ENCODE measurements at places on chromosomes 6 and 20.

GRCh38 chr6:141218583-141218982 is 914.1 kb upstream of the GJE1 start:
- DNase-seq = no peak

DNA sequence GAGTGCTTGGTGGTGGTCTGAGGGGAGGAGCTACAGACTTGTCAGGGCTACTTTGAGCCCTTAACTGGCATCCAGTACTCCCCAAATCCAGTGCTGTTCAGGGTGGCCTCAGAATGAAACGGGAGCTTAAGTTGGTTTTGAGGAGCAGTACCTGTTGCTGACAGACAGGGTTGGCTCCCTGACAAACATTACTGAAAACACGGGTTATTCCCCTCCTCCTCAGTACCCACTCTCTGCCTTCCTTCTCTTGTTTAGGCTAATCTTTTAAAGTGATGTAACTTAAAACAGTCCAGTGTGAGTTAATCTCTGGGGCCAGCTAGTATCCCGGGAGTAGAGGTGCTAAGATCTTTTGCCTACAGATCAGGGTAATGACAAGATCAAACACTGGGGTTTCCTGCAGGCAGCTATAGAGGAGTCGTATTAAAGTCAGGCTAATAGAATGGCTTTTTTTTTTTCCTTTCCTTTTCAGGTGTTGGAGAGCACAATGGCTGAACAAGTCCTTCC is 3.7 kb downstream of the TNFAIP3 start:
- no peak for DNase-seq

GRCh38 chr6:31165986-31166385 is 4.5 kb downstream of the POU5F1 start:
- no peak for DNase-seq

DNA sequence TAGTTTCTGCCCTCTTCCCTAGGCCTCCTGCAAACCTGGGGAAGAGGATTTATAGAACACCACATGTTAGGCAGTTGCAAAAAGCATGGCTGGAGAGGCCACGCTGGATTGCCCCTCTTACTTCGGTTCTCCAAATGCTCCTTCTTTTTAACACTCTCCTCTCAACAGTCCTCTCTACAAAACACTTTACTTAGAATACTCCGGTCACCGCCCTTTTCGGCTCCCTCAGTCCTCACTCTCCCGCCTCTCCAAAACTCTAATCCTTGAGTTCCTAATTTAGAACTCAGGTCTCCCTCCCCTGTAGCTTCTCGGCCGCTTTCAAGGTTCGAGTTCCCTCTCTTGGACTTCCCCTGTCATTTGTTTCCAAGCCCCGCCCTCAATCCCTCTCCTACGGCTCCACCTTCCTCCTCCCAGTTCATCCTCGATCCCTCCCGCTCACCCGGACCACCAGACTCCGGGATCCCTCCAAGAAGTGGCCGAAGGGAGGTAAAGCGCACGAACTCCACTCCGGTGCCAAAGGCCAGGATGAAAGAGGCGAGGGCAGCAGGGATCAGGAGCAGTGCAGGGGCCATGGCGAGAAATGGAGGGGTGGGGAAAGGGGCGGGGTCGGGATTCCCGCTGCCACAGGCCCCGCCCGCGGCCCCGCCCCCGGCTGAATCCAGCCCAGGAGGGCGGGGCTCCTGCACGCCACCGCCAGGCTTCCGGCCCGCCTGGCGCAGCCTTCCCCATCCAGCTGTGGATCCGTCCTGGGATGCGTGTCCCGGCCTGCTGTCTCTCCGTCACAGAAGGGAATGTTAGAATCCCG is at the start of gene NRM:
Gene NRM (minus strand): TSS at position 582 of the 805 bp plus-strand sequence. CDS start 10 bp downstream, at position 572.
- DNase-seq = peak; percentile 73

DNA sequence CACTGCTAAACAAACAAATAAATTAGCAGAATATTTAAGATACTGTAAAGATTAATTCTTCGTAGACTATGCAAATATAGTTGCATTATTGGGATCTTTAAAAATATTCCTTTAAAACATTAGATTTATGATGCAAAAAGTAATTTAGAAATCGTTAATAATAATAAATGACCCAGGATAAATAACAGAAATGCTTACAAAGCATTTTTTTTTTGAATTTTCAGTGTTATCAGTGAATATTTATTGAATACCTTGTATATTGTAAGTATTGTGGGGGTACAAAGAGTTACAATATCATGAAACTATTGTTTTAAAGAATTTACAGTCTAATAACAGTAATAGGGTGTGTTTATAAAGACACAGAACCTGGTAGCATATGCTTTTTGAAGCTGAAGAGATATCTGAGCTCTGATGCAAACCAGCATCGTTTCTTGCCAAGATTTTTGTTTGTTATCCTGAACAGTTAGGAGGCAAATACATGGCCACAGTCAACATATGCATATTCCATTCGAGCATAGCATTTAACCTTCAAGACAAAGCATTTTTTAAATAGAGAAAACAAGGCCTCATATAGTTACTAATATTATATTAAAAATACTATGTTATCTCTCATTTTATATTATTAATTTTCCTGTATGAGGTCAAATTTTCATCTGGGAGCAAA is 487.2 kb downstream of the PHF3 start:
- no peak for DNase-seq

GRCh38 chr6:37779902-37780628 is 39.5 kb upstream of the ZFAND3 start:
- no peak for DNase-seq

DNA sequence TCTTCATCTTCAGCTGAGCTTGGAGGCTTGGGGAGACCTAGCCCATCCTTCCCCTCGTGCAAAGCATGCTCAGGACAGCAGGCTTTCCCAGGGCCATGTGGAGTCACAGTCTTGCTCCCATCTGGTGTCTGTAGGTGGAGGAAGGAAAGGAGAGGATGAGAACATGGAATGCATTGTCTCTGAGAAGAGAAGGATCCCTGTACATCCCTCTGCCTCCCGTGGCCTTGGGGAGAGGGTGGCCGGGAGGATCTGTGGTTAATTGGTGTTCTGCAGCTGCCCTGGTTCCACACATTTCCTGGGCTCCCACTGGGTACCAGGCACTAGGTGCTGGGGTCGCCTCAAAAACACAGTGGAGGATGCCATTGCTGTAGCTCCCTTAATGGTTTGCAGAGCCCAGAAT is 134.5 kb downstream of the PHACTR3 start:
- DNase-seq = no peak

GRCh38 chr20:34547844-34548613 is 10.5 kb upstream of the MAP1LC3A start:
- DNase-seq = no peak

DNA sequence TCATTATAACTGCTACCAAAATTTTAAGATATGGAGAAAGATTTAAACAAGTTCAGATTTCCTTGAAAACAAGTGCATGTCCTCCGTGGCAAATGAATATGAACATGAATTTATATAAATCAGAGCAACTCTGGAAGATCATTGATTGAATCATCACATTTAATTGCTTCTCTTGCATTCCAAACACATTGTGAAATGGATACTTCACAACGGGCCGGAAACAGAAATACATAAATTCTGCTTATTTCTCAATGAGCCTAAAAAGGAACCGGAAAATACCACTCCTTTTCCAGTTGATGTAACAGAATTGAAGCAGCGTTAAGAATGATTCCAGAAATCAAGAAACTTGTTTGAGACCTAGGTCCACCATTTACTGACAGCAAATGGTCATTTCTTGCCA is 134.6 kb upstream of the BTN3A2 start:
- DNase-seq = no peak

- DNase-seq = no peak
Measured at GRCh38 chr6:25833136-25833535, 1.3 kb upstream of the SLC17A1 start.

GRCh38 chr20:3781153-3781910 is at the start of gene SPEF1:
Gene SPEF1, minus strand, starts transcription at chr20:3781448. Its CDS starts 161 bp downstream, at chr20:3781287.
- peak; percentile 91 for DNase-seq

DNA sequence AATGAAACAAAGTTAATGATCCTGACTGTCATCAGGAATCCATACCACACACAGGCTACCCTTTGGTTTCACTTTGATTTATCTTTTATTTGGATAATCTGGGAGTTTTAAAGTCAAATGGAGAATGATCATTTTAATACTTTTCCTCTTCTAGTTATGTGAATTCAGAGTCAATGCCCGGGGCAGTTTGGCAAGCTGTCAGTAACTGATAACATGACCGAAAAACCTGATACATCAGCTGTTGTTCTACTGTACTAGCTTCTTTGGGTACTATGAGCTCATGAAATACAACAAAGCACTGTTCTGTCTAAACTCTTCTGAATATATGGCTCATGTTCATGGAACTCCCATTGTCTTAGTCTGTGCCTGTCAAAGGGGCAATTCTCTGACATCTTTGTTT is 30.2 kb downstream of the KLHL31 start:
- DNase-seq = no peak

- DNase-seq = no peak
Measured at GRCh38 chr20:4261333-4262284, 246.3 kb upstream of the RNF24 start.

DNA sequence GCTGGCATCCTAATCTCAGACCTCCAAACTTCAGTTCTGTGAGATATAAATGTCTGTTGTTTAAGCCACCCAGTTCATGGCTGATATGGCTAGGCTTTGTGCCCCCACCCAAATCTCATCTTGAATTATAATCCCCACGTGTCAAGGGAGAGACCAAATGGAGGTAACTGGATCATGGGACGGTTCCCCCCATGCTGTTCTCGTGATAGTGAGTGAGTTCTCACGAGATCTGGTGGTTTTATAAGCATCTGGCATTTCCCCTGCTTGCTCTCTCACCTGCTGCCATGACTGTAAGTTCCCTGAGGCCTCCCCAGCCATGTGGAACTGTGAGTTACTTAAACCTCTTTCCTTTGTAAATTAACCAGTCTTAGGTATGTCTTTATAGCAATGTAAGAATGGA is 56.7 kb downstream of the KIAA0319 start:
- no peak for DNase-seq

DNA sequence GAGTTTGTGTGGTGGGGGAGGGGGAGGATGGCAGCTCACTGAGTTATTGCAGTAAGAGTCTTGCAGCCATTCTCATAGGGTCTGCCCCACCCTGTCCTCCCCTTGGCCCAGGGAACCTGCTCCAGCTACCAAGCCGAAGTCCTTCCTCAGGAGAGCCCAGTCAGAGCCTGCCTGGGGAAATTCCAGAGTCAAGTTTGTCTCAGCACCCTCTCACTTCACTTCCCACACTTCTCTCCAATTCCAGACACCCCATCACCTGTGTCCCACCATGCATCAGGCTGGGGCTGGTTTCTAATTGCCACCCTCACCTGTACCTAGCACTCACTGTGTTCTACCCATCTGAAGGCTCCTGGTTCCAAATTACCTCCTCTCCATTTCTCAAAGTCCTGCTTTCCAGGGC is 10.3 kb upstream of the SLC22A16 start:
- DNase-seq = no peak

DNA sequence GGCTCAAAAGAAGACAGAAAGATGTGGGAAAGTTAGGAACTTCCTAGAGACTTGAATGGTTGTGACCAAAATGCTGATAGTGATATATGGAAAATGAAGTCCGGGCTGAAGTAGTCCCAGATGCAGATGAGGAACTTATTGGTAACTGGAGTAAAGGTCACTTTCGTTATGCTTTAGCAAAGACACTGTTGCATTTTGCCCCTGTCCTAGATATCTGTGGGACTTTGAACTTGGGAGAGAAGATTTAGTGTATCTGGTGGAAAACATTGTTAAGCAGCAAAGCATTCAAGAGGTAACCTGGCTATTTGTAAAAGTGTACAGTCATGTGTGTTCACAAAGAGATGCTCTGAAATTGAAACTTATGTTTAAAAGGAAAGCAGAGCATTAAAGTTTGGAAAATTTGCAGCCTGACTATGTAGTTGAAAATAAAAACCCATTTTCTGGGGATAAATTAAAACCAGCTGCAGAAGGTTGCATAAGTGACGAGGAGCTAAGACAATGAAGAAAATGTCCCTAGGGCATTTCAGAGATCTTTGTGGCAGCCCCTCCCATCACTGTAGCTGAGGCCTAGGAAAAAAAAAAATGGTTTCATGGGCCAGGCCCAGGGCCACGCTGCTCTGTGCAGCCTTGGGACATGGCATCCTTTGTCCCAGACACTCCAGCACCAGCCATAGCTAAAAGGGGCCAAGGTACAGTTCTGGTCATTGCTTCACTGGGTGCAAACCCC is 1692.2 kb downstream of the HACE1 start:
- DNase-seq = no peak

- no peak for DNase-seq
Measured at GRCh38 chr20:61435823-61436220, 183.8 kb downstream of the CDH4 start.

DNA sequence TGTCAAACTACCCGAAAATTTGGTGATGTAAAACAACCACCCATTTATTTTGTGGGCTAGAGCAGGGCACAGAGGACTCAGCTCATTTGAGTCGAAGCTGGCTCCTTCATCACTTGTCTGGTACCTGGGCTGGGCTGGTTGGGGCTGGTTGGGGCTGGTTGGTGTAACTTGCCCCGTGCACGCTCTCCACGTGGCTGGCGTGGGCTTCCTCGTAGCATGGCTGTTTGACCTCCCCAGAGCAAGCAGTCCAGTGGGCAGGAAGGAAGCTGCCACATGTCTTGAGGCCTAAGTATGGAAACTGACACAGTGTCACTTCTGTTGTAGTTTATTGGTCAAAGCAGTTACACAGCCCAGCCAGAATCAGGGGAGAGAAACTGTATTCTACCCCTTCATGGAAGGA is 27.1 kb downstream of the BCAS4 start:
- DNase-seq = no peak

- DNase-seq = no peak
Measured at GRCh38 chr20:50089787-50090177, 23.2 kb downstream of the UBE2V1 start.

DNA sequence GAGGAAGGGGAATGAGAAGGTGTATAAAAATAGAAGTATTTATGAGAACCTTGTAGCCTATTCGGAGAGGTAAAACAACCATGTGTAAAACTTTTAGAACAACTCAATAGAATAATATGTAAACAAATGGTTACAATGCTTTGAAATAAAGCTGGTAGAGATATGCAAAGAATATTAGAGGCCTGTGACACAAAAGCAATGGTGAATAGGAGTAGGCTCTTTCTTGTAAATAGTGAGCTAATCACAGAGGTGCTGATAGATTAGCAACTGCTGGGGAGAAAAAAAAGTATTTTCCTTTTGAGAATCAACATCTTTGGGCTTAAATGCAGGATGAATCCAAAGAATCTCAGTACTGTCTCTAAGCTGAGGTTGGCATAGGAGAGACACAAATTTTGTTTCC is 7.0 kb downstream of the TMEM200A start:
- no peak for DNase-seq

GRCh38 chr6:14734416-14735340 is 511.2 kb upstream of the JARID2 start:
- DNase-seq = no peak

Measured in NCI-H1092 treated with DMSO at 0.1 percent for 48 hours (cell line).